ENCODE measurements at places on chromosomes 7 and 10.

- no peak for DNase-seq
These were observed 698.3 kb downstream of the PARD3 start for GRCh38 chr10:34116681-34117271.

DNA sequence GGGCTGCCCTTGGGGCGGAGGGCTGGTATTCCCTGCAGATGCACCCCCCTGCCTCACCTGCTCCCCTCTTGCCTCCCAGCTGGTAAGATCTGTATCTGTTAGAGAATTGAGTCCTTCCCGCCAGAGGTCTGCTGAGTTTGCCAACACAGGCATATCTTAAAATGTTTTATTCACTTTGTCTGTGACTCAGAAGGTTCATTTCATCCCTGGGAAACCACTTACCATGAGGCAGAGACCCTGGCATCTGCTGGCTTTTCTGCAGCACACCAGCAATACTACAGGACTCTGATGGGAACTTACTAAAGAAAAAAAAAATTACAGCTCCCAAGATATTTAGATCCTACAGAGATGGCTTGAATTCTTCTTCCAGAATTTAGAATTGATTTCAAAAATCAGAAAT is 131.3 kb downstream of the PLPP4 start:
- DNase-seq = no peak

- no peak for DNase-seq
These were observed 21.6 kb downstream of the SMKR1 start for GRCh38 chr7:129523924-129524323.

- no peak for DNase-seq
These were observed 417.5 kb downstream of the CDC14C start for GRCh38 chr7:49341849-49342248.

GRCh38 chr10:42476101-42476500 is 162.3 kb downstream of the ZNF33B start:
- no peak for DNase-seq

DNA sequence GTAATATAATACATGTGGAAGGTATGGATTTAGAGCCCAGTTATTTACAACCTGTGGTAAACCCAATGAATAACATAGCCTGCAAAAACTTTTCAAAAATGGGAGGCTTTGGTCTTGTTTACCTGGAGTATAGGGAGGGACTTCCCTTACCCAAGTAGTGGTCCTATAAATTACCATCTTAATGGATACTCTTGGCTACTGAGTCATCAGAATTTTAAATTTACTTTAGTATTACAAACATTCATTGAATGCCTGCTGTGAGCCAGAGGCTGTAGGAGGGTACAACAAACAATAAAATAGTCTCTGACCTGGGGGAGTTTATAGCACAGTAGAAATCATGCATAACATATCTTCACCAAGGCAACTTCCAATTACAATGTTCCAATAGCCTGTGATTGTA is 365.1 kb downstream of the BBS9 start:
- DNase-seq = no peak

- DNase-seq = no peak
These were observed 119.6 kb upstream of the CTTNBP2 start for GRCh38 chr7:117992635-117993376.

- no peak for DNase-seq
These were observed 11.2 kb upstream of the FRMPD2 start for GRCh38 chr10:48285710-48286109.

DNA sequence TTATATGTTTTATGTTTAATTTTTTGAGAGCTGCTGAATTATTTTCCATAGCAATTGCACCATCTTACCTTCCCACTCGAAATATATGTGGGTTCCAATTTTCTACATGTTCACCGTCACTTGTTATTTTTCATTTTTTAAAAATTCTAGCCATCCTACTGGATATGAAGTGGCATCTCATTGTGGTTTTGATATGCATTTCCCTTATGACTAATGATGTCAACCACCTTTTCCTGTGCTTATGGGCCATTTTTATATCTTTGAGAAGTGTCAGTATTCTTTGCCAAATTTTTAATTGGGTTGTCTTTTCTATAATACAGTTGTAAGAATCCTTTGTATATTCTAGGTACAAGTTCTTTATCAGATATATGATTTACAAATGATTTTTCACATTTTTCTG is 27.8 kb downstream of the NHLRC2 start:
- no peak for DNase-seq

- no peak for DNase-seq
These were observed 80.1 kb downstream of the ANKIB1 start for GRCh38 chr7:92325858-92326257.

DNA sequence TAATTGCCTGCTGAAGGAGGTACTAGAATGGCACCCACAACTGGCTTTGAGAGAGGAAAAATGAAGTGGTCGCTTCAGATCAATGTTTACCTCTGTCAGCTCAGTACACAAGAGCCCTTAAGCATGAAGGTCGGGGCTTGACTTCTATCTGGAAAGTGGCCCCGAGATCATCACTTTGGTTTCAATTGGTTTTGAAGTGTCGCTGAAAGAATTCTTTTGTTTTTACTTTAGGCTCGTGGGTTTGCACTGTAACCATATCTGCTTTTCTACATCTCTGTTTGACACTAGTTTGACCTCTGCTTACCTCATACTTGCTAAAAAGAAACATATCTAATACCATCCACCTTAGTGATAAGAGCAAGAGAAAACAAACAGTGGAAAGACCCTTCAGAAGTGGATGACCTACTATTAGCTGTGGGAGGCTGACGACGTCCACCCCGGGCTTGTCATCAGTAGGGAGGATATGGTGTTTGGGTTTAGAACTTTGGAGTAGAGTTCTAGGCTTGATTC is 361.8 kb downstream of the GATA3 start:
- peak; percentile 44 for DNase-seq

- DNase-seq = no peak
These were observed 28.9 kb upstream of the ELFN1 start for GRCh38 chr7:1641173-1641572.

GRCh38 chr7:137957887-137958286 is 44.0 kb downstream of the CREB3L2 start:
- DNase-seq = no peak

DNA sequence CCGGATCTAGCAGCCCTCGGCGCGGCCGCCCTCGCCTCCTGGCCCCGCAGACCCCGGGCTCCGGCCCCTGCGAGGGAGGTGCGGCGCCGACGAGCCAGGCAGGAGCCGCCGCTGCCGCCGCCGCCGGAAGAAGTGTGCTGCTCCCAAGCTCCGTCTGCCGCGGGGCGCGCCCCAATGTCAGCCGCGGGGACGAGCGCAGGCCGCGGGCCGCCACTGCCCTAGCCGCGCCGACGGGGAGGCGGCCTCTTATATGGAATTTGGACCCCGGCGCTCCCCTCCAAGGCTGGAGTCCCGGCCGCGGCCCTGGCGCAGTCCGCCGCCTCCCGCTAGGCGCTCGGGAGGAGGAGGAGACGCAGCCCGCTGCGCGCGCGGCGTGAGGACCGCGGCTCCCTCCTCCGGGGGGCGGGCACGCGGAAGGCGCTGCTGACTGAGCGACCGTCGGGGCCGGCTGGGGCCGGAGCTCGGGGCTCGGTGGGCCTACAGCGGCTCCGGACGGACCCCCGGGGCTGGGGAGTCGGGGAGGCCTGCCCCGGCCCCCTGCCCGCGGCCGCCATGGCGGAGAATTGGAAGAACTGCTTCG is at the start of gene TRIM8:
TRIM8 (plus strand) TSS at position 414 of the 580 bp plus-strand sequence; CDS start at position 553, 139 bp downstream.
- peak; percentile 24 for DNase-seq

DNA sequence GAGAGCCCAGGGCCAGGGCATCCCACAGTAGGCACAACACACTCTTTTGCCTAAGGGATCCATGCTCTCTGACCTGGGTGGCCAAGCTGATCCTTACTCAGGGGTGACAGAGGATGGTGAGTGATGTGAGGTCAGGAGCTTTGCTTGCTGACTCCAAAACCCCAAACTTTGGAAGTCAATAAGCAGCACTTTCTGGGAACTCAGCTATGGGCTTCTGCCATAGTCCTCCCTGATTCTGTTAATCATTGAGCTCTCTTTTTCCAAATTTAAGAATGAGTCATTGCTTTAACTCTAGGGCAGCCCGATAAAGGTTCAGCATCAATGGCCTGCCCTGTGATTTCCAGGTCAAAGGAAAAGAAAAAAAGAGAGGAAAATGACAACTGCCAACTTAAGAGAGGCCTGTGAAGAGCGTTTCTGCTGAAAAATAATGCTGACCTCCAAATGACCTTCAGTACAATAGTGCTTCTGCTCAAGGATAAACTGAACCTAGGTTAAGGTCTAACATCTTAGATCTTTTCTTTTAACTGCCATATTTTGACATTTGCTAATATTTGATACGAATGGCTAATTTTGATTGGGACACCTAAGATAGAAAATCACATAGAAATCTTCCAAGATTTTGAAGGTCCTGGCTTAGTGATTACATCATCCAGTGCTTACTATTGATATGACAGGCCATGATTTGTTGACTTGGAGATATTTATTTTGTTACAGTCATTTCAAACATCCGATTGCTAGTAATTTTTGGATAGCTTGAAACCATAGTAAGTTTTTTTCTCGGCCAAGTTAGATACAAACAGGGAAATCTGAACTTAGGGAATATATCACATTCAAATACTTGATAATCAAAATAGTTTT is 20.8 kb upstream of the RELN start:
- DNase-seq = no peak

DNA sequence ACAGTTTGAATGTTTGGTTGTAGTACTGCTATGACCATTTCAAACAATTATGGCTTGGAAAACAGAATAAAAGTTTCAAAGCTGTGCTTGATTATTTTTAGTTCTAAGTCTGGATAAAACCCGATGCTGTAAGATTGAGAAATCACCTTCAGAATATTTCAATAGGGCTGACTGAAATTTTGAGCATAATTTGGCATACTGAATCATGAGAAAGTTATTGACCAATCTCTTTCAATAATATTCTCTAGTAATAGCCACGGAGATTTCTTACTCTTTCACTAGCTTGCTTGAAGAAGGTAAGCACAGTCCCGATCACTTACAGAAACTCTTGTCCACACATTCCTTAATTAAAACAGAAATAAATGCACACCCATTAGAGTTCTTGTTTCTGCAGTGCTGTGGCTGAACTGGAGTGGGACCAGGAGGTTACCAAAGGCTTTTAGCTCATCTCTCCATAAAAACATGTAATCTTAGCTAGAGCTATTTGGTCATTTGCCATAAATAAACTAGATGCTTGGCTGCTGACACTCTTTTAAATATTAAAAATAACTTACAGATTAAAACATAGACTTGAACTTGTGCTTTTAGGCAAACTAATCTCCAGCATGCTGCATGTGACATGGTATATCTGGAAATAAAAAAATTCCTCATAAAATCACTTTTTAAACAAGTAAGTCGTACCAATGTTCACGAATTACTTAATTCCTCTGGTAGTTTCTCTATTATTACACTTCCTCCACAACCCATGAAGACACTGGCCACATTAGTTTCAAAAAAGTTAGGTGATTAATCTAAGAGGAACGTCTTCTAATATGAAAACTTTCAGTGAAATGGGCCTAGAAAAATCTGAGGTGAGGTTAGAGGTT is 97.8 kb downstream of the AGMO start:
- no peak for DNase-seq

DNA sequence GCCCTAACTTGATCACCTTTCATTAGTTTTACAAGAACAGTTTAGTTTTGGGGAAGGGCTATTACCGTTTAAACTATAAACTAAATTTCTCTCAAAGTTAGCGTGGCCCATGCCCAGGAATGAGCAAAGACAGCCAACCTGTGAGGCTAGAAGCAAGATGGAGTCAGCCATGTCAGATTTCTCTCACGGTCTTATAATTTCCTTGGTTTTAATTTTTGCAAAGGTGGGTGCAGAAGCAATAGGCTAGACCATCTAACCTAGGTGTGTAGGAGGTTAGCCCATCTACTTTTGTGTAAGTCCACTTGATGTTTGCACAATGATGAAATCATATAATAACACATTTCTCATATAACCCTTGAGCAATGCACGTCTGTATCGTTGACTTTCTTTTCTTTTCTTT is 8.9 kb downstream of the CCL24 start:
- no peak for DNase-seq

DNA sequence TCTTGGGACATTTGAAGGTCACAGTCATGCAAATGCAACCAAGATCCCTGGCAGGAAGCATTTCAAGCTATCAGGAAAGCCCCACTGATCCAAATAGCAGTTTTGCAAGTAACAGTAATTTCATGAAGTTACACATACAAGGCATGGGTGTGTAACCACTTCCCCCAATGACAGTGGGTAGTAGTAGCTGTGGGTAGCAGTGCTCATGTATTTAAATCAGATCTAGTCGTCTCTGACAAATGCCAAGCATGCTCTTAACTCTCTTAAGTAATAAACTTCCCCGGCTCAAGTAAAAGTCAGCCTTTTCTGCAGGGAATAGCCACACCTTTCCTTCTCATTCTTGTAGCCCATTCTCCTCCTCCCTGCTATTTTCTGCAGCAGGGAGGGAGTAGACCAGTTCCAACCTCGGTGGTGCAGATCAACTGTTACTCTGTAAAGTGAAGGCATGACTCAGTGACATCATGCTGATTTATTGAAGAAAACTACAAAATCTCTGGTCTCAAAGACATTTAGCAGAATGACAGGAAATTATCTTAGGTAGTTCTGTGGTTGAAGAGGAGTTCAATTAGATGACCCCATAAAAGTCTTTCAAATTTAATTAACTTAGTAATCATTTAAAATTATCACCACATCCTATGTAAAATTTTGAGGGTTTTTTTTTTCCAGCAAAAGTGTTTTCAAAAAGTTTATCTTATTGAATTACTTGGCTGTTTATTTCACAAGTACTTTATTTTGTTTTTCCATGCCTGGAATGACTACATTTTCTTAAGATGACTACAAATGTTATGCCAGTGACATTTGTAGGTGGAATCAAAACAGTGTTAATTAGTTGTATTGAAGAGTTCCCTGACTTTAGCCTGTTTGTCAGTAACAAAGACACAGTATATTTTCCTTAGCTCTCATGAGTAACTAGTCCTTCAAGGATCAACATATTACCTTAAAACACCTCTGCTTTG is 568.3 kb downstream of the INHBA start:
- no peak for DNase-seq

GRCh38 chr7:133763076-133763640 is 364.0 kb upstream of the LRGUK start:
- DNase-seq = no peak

DNA sequence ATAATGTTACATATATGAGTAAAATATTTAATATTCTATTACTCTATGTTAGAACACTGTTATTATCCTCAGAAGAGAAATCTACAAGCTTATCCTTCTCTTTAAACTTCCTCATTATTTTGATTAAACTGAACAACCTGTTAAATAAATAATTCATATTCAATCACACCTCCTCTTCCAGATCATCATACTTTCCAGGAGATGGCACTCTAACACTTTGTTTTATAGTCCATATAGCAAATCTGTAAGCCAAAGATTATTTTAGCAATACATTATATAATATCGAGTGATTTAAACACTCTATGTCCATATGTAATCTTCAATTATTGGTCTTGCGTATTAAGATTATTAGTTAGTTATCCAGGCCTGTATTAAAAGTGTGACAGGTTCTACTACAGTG is 694.1 kb downstream of the ANKRD7 start:
- DNase-seq = no peak

- DNase-seq = peak; percentile 21
These were observed 198.9 kb downstream of the REEP3 start for GRCh38 chr10:63720072-63720537.

DNA sequence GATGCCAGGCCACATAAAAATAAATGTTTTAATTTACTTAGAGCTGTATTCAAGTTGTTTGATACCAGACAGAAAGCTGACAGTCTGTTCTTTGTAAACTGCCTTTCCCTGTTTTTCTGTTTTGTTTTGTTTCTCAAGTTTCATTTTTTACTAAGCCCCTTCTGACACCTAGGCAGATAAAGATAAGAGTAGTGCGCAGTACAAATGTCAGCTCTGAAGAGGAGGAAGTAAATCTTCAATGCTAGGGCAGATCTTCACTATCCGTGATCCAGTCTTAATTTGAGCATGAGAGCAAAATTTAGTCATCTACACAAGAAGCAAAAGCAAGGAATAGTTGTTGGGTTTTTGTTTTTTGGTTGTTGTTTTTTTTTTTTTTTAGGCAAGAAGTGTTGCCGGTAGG is 27.3 kb downstream of the MTURN start:
- no peak for DNase-seq
